ENCODE measurements at places on chromosomes 4 and X.
A peak's percentile ranks its signal among the peaks of the same experiment; 100 is the strongest.

GRCh38 chr4:25160714-25161592 is 704 bp upstream of the SEPSECS start:
- no peak for DNase-seq

- DNase-seq = no peak
Measured at GRCh38 chr4:83662204-83662603, 126.3 kb downstream of the GPAT3 start.

DNA sequence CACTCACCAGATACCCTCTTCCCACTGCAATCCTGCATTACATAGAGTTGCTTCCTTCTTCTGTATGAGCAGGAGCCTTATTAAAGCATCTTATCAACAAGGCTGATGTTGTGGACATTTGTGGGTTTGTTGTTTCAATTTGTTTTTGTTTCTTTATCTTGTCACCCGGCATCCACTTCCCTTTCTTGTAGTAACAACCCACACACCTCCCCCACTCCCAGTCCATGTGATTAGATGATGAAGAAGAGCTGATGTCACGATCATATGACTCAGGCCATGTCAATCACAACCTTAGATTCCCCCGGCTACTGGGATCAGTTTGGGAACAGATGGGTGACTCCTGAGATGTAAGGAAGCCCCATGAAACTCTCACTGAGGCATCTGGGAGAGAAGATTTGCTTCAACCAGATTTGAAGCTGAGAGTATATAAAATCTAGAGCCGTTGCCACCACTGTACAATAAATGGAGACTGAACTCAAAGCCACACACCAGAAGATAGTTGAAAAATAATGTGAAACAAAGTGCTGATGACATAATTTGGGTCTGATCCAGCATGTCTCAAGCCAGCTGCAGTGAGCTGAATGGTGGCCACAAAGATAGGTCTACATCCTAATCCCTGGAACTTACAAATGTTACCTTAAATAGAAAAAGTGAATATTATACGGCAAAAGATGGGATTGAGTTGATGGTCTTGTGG is 34.1 kb upstream of the SRD5A3 start:
- no peak for DNase-seq

DNA sequence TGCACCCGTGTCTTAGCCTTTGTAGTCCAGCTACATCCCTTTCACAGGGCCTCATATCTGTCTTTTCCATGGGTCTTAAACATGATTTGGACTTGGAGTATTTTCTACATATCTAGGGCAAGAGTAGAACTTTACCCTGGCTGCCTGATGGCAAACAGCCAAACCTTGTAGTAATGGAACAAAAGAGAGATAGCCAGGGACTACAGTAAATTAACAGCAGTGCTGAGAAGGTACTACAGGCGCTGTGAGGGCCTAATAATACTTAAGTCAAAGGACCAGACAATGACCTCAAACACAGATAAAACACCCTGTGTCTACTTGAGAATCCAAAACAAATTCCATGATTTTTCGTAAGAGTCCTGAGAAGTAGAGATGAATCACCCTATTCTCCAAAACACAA is 111.0 kb upstream of the WDR17 start:
- no peak for DNase-seq

- no peak for DNase-seq
Measured at GRCh38 chr4:159150396-159150795, 47.5 kb downstream of the RAPGEF2 start.

DNA sequence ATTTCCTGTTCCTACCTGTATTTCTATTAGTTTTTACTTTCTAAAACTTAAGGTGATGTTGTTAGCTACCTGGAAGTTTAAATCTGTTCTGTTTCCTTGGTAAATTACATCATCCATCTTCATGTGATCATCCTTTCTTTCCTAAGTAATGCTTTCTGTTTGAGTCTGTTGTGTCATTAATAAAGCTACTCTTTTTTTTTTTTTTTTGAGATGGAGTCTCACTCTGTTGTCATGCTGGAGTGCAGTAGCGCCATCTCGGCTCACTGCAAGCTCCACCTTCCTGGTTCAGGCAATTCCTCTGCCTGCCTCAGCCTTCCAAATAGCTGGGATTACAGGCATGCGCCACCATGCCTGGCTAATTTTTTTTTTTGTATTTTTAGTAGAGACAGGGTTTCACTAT is 73.3 kb downstream of the FIP1L1 start:
- DNase-seq = no peak

- DNase-seq = no peak
Measured at GRCh38 chr4:134773497-134774000, 572.0 kb upstream of the PABPC4L start.

- DNase-seq = no peak
Measured at GRCh38 chr4:68299492-68300457, 50.1 kb downstream of the YTHDC1 start.

GRCh38 chr4:76867377-76867776 is 30.6 kb downstream of the SOWAHB start:
- DNase-seq = no peak

GRCh38 chr4:86203176-86203575 is 156.7 kb downstream of the MAPK10 start:
- no peak for DNase-seq

GRCh38 chr4:85402371-85402770 is 72.6 kb upstream of the ARHGAP24 start:
- no peak for DNase-seq

GRCh38 chr4:88527787-88528186 is 4.2 kb upstream of the PYURF start:
- no peak for DNase-seq

- no peak for DNase-seq
Measured at GRCh38 chrX:5876984-5877596, 351.6 kb downstream of the NLGN4X start.

DNA sequence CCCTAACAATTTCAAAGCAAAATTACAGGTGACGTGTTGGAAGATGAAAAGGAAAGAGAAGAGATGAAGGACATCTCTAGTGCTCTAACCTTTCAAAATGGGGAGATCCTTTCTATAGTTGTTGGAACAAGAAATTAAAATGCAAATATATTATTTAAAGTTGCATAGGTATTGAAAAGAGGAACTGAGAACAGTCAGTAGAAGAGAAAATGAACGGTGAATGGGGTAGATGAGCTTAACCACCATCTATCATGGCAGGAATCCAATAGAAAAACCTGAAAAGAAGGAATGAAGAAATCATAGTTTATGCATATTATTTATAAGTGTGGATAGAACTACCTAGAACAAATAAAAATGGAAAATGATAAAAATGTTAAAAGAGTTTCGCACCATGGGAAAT is 42.0 kb downstream of the ANXA5 start:
- DNase-seq = no peak

GRCh38 chrX:38770152-38770551 is 31.1 kb upstream of the MID1IP1 start:
- no peak for DNase-seq

GRCh38 chr4:73258436-73258685 is 237 bp downstream of the ANKRD17 start:
- peak; percentile 55 for DNase-seq

GRCh38 chr4:159145992-159146330 is 43.1 kb downstream of the RAPGEF2 start:
- no peak for DNase-seq

GRCh38 chr4:132333724-132334047 is 815.4 kb upstream of the PCDH10 start:
- DNase-seq = no peak

DNA sequence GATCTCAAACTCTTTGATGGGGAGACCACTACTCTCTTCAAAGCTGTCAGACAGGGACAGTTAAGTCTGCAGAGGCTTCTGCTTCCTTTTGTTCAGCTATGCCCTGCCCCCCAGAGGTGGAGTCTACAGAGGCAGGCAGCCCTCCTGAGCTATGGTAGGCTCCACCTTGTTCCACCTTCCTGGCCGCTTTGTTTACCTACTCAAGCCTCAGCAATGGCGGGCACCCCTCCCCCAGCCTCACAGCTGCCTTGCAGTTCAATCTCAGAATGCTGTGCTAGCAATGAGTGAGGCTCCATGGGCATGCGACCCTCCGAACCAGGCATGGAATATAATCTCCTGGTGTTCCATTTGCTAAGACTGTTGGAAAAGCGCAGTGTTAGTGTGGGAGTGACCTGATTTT is 42.1 kb upstream of the UGT2B10 start:
- no peak for DNase-seq

- no peak for DNase-seq
Measured at GRCh38 chr4:4985844-4986243, 33.4 kb downstream of the CYTL1 start.

DNA sequence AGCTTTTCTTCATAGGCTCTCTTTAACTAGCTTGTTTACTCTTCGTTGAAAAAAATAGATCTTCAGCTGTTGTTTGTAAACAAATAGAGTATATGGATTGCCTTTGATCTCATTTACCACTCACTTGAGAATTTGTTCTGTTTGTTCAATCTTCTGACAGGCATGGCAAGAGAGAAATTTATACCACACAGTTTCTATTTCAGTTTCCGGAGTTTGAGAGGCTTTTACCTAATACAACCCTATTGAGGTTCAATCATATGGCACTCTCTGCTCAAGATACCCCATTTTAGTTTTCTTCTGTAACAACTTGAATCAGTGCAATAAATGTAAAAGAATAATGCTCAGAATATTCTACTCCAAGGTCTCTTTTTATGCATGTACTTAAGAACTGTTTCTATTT is 148.0 kb downstream of the EMCN start:
- no peak for DNase-seq

DNA sequence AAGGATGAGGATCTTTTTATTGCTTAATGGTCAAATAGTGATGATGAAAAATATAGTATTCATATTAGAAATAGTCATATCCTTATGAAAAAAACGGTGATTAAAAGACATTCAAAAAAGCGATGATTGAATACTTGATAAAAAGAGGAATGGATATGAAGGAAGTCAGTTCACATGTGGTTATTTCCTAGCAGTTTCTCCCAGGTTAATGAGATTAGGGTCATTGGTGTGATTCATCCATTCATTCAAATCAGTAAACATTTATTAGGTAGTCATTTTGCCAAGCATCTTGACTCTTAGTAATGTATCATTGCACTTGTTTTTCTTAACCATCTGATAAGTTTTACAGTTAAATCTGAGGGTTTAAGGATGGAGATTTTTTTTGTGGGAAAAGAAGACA is 294.1 kb downstream of the ARHGAP24 start:
- DNase-seq = no peak

DNA sequence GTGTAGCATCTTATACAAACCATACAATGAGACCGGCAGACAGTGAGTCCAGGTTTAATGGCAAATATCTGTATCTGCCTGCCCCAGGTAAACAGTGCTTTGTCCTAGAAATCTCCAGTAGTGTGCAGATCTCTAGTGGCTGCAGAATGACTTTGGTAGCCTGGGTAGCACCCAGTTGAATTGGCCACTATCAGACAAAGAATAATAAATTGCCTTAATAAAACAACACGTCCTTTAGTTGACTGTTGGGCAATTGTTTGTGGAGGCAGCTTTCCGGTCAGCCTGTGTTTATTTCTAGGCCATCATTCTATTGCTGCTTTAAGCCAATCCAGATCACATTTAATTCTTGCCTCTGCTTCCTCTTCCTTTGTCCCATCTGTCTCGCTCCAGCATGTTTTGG is 52.5 kb downstream of the SNX25 start:
- no peak for DNase-seq

GRCh38 chr4:142701017-142701416 is 145.1 kb downstream of the INPP4B start:
- DNase-seq = no peak

DNA sequence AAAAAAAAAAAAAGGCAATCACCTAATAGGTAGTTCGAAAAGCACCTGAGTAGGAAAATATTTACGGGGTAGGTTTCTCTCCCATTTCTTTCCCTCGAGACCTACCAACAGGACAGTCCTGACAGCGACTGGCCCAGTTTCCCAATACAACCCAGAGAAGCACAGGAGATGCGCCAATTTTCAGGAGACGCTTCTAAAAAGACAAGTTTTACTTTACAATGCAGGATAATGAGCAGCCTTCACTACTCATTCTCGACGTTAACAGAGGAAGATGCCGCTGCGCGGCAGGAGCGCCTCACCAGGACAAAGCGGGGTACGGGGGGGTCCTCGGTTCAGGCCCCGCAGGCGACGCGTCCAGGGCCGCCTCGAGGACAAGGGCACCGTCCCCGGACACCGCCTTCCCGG is 708 bp downstream of the BCLAF3 start:
- DNase-seq = peak; percentile 7

GRCh38 chr4:67019686-67020437 is 525.4 kb downstream of the CENPC start:
- no peak for DNase-seq

- no peak for DNase-seq
Measured at GRCh38 chr4:131063878-131064277, 1967.9 kb downstream of the C4orf33 start.

DNA sequence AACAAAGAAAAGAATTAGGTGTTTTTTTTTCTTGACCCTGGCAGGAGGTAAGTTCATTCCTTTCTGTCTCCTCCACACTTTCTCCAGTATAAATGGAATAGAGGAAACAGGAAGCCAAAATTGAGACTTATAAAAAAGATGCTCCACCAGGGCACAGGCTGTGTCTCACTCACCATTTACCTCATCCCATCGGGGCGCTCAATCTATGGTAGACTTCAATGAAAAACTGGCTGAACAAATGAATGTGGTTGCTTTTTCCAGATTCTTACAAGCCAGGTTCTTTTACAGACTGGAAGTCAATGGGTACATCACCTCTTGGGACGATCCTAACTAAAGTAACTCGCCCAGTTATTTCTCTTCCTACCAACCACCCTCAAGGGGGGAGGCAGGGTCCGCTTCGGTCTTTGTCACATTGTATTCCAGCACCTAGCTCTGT is 685 bp downstream of the COMMD8 start:
- no peak for DNase-seq

GRCh38 chr4:138184886-138185285 is 57.3 kb downstream of the SLC7A11 start:
- DNase-seq = no peak

DNA sequence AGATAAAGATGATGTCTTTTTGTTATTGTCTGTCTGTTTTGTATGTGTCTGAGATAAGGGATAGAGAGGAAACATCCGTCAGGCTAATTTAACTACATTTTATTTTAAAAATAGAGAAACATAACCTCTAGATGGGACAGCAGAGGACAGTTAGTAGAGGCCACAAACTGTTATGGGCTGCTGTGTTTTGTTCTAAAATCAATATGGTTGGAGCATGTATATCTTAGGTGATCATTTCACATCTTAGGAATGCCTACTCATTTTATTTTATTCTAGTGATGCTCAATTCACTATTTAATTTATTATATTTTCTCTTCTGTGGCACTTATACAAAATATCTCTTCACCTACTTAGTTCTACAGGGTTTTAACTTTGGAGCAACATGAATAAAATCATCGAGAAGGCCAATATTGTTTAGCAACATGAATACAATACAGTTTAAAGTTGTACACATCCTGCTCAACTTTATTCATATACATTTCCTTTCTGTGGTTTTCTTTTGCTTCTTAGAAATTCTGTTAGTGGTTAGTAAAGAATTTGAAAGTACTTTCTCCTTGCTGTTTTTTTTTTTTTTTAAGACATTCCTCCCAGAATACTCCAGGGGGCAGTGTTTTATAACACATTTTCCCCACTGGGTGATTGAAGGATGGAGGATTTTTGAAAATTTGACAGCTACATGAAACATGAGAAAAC is 392.9 kb downstream of the UNC5C start:
- DNase-seq = no peak
